DMS79 treated with DMSO at 0.1 percent for 48 hours (cell line): ENCODE measurements at places on chromosomes 5 and 9.
A peak's percentile ranks its signal among the peaks of the same experiment; 100 is the strongest.

GRCh38 chr9:135015565-135015964 lies 71.9 kb upstream of the OLFM1 start:
- no peak for DNase-seq

- DNase-seq = no peak
Measured at GRCh38 chr9:94952565-94953373, 226.3 kb downstream of the AOPEP start.

DNA sequence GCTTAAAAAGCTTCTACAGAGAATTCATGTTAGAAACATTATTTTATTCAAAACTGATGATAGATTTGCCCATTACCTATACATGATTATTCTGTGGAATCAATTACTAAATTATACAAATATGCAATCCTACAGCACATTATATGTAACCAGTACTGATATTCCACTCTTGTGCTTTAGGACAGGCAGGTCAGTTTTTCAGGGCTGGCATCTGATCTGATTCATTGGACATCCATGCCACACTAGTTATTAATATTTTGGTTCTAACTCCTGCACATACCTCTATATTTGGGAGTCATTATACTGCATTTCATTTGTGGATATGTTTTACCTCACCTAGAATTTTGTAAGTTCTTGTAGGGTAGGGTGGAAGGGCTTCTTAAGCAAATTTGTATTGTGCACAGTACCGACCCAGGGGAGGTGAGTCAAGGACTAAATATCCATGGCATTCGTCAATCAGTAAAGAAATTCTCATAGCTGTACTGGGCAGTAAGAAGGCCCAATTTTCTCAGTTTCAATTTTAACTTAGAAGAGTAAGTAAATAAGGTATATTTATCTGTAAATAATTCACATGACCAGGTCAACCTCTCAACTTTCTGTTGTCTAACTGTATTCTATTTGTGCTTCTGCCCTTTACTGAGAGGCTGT lies 33.5 kb downstream of the ELOVL7 start:
- no peak for DNase-seq

- DNase-seq = no peak
Measured at GRCh38 chr9:116479056-116479544, 208.0 kb upstream of the TRIM32 start.

DNA sequence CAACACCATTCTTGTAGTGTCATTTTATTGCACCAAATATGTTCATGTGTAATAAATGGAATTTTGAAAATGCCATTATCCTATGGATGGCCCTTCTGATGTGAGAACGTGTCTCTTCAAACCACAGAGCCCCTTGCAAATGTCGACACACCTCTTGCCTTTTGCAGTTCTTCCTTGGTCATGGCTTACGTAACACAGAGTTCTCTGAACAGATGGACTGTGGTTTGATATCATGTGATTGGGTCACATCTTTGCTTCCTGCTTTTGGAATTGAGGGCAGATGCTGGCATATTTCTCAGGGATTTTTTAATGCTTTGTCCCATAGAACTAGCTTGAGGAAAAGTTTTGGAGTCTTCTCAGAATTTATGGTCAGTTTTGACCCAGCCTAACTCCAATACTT lies 4.6 kb downstream of the TGFBR1 start:
- no peak for DNase-seq

GRCh38 chr9:101578378-101578777 lies 16.4 kb downstream of the PPP3R2 start:
- no peak for DNase-seq

- DNase-seq = no peak
Measured at GRCh38 chr5:111545031-111545430, 32.7 kb upstream of the STARD4 start.

DNA sequence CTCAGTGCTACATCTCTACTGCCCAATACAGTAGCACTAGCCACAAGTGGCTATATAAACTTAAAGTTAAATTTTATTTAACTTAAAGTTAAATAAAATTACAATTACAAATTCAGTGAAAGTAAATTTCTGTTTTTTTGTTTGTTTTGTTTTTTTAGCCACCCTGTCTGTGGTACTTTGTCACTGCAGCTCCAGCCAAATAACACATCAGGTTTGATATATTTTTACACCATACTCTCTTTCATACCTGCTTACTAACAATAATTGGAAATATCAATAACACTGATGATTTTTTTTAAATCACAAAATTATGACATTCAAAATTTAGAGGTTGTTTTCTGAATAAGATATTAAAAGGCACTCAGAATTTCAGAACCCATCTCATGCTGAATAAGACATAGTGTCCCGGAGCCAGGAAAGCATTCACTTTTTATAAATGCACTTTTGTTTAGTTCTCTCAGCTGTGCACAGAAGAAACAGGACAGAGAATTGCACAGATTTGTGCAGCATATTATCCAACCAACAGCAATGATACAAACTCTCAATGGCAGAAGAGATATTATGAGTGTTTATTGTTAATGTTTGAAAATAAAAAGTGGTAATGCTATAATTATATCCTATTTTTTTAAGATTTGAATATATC lies 92.6 kb downstream of the EDIL3 start:
- no peak for DNase-seq

DNA sequence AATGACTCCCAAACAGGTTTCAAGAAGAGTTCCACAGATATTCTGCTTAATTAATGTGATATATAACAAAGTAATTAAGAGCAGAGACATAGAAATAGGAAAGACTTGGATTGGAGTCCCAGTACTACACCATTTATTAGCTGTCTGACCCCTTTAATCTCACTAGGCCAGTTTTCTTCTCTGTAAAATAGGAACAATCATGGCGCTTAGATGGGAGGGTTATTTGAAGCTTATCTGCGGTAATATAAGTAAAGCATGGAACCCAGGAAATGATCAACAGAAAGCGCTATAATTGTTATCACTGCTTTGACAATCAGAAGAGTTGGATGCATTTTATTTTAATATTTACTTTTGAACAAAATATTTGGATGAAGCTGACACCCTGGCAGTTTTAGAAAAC lies 71.3 kb upstream of the IFNE start:
- DNase-seq = no peak

GRCh38 chr9:10917001-10917400 lies 304.2 kb upstream of the PTPRD start:
- no peak for DNase-seq

DNA sequence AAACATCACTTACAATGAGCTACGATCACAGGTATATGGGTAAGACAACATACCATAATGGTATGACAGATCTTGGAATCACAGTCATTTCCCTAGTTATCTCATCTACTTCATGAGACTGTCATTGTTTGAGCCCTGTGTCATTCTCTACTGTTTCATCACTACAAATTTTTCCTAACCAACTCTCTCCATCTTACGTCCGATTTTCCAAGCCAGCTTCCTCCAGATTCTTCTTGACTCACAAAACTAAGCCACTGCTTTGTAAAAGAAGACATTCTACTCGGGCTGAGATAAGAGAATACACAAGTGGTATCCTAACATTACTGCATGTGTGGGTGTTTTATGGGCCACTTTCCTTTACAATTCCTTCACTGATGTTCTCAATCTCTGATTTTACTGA lies 49.6 kb downstream of the SERINC5 start:
- DNase-seq = no peak

DNA sequence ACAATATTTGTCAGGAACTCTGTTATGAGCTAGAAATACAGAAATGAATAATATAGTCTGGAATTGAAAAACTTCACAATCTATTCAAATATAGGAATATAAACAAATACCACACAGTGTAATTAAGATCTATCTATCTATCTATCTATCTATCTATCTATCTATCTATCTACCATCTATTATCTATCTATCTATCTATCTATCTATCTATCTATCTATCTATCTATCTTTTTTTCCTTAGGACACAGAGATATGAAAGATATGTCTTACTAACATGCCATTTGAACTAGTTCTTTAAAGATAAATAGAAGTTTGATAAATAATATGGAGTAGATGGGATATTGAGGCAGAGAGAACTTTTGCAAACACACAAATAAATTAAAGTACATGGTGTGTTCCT lies 357.8 kb downstream of the PARP8 start:
- no peak for DNase-seq

DNA sequence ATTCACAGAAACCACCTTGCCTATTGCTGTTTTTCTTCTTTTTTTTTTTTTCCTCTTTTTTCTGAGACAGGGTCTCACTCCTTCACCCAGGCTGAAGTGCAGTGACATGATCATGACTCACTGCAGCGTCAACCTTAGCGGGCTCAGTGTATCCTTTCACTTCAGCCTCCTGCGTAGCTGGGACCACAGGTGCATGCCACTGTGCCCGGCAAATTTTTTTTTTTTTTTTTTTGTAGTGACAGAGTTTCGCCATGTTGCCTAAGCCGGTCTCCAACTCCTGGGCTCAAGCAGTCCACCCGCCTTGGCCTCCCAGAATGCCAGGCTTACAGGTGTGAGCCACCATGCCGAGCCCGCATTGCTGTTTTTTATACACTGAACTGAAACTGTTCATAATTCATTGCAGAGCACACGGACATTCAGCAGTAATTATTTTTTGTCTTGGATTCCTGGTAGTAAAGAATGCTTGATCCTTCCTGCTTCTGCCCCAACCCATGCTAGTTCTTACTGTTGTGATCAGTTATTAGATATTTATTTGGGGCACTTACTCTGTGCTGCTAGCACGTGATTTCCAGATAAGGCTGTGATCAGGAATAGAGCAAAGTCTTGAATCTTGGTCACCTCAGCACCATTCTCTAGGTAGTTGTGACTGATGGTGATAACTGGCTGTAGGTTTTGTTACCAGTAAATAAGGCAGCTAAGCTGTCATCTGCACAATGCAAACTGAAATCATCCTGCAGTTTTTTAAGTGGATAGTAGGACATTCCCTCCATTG lies 14.0 kb downstream of the MAP3K1 start:
- DNase-seq = no peak

- no peak for DNase-seq
Measured at GRCh38 chr9:116694785-116695291, 7.7 kb downstream of the TRIM32 start.

DNA sequence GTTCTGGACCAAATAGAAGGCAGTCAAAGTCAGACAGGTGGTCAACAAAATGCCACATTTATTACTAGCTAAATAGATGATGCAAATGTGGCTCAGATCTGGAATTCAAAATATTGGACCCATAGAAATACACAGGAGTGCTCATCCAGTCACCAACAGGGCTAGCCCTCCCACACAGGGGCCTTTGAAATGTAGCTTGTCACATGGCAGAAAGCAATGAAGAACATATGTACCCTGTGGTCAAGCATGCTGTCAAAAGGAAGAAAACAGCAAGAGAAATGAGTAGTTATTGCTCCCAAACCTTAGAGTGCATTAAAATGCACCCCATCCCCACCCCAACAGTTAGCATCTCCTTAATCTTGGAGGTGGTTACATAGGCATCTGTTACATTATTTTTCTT lies 20.9 kb upstream of the CCDC112 start:
- no peak for DNase-seq

DNA sequence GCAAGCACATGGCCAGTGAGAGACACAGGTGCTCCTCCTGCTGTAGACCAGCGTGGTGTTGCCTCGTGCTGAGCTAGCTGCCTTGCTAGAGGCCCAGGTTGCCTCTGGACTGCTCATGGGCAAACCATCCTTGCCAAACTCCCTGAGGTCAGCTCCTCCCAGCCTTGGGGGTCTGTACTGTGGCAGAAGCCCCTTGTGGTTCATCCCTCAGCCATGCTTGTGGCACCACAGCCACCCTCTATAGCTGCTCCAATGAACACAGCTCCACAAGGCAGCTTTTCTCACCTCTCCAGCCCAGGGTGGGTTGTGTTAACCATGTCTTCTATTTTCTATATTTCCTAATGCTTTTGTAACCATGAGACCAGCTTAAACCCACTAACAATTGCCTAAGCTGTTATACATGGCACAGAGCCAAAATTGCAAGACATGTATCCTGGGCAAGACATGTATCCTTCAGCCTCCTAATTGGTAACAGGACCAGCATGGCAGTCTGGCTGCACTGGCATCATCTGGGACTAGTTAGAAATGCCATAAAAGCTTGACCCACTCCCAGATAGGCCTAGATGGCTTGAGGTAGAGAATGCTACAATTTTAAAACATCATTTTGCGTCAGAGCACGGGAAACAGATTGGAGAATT lies 183.1 kb upstream of the S1PR3 start:
- DNase-seq = no peak

DNA sequence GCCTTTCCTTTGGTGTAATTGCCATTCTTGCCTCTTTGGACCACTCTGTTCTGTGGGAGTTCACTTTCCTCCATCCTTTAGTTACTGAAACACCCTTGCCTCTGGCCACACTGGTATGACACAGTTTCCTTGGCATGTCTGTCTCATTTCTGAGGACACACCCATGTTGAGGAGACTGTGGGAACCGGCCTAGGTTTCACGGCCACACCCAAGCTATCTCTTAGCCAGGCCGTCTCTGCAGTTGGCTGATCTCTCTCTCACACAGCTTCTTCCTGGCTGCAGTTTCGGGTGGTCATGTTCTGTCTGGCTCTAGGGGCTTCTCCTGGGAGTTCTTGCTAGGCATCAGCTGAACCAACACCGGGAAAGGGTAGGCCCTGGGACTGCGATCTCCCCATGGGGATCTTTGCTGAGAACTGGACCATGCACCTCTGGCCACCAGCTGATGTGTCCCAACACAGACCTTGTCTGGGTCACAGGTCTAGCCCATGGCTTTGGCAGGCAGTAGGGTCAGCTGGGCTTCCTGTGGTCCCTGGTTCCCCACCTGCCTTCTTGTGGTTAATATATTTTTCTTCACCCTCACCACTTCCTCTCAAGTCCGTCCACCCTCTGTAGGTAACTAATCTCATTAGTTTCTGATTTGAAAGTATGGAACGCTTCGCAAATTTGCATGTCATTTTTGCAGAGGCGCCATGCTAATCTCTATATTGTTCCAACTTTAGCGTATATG lies 24.9 kb downstream of the ARHGEF37 start:
- no peak for DNase-seq

- DNase-seq = no peak
Measured at GRCh38 chr5:127011153-127011552, 19.2 kb downstream of the MARCHF3 start.

DNA sequence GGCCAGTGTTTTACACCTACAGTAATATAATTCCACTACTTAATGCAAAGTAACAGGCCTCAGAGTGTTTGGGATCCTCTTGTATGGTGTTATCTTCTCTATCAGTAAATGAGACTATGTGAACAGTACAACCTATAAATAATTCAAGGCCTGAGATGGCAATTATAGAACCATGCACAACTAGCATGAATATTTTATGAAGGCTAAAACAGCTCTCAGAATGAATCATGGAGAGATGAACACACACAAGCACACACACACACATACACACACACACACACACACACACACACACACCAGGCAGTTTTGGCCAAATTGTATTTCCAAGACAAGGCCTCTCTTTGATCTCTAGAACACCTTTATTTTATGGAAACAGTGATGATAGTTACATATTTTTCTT lies 224.9 kb downstream of the EBF1 start:
- DNase-seq = peak; percentile 32

DNA sequence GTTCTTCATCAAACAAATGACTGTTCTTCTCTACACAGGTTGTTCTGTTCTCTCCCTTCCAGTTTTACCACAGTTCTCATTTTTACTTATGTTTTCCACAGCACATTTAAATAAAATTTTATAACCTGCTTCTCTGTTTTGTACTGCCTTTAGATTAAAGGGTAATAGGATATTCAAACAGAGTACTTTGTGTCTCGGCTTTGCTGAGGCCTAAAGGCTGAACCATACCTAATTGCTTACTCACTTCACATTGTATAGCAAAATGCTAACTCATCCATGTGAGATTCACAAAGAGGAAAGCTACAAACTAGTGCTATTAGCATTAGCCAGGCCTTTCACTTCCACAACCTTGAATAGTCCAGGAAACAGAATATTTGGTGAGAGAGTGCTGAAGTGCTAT lies 200.3 kb downstream of the TRPM3 start:
- no peak for DNase-seq
